Retina (tissue), 1 donor: ENCODE measurements at places on chromosomes 13 and 19.

GRCh38 chr13:99316657-99317256 is 9.6 kb upstream of the GPR183 start:
- no peak for DNase-seq

- no peak for DNase-seq
Measured at GRCh38 chr13:91537376-91537775, 139.0 kb downstream of the GPC5 start.

DNA sequence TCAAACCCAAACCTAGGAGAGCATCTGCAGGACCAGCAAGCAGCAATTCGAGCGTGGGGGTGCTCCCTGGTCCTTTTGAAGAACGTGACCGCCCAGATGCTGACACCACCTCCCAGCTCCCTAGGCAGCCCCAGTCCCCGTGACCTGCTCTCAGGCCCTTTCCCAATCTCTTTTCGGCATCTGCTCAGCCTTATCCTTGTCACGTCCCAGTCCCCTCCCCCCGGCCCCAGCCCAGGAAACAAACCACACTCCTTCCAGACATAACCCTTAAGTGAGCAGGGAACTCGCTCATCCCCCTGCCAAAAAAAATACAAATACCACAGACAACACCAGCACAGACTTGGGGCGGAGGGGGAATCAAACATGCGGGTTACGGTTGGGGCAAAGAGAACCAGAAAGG is 3.3 kb downstream of the MLLT1 start:
- no peak for DNase-seq

GRCh38 chr13:30186634-30187415 is 120.5 kb downstream of the KATNAL1 start:
- no peak for DNase-seq

- no peak for DNase-seq
Measured at GRCh38 chr13:35349673-35350278, 126.7 kb downstream of the MAB21L1 start.

GRCh38 chr13:21538753-21539152 is 65.2 kb downstream of the MICU2 start:
- DNase-seq: no peak

GRCh38 chr19:4345342-4346019 is 2.1 kb downstream of the MPND start:
- no peak for DNase-seq

GRCh38 chr13:28467034-28467433 is 27.9 kb downstream of the FLT1 start:
- DNase-seq: no peak

DNA sequence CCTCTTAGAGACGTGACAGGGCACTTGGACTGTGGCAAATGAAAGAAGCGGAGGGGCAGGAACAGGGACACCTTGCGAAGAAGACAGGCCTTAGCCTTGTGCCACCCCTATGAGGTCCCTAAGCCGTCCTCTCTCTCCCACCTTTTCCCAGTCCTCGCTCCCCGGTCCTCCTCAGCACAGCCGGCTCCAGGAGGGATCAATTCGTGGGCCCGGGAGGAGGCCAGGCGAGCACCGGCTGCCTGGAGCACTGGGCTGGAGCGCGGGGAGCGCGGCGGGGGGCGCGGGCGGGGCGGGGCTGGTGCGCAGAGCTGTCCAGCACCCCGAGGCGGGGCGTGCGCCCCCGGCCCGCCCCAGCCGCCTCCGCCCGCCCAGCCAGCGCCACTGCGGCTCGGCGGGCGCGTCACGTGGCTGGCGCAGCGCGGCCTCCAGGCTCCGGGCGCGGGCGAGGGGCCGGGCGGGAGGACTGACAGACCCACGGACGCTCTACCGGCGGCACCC is at the start of gene LRP3:
Gene LRP3 (plus strand): TSS at position 466 of the 498 bp plus-strand sequence. CDS start 456 bp downstream, outside the sequence.
- peak; percentile 70 for DNase-seq

- DNase-seq: peak; percentile 77
Measured at GRCh38 chr19:21586311-21587116, 81.1 kb downstream of the ZNF429 start.

DNA sequence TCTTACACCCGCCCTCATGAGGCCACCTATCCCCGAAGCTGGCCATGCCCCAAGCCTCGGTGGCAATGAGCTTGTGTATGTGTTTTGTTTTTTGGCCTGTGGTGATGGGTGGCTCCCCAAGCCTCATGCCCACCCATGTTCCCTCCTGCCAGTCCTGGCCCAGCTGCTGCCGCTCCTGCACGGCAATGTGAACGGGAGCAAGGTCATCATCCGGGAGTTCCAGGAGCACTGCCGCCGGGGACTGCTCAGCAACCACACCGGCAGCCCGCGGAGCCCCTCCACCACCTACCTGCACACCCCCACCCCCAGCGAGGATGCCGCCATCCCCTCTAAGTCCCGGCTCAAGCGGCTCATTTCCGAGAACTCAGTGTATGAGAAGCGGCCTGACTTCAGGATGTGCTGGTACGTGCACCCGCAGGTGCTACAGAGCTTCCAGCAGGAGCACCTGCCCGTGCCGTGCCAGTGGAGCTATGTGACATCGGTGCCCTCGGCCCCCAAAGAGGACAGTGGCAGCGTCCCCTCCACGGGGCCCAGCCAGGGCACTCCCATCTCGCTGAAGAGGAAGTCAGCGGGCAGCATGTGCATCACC is 24.6 kb downstream of the UBXN6 start:
- DNase-seq: no peak

DNA sequence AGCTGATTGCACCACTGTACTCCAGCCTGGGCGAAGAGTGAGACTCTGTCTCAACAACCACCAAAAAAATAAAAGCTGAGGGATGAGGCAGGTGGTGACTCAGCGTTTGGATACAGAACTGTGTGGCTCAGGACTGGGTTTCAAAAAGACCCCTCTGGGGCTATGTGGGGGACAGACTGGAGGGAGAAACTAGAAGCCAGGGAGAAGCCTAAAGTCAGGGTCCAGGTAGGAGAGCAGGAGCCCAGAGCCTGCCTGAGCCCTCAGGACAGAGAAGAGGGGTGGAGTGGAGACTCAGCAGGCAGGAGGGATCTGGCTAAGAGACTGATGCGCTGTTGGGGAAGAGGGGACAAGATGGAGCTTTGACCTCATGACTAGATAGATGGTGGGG is 1.8 kb upstream of the CD37 start:
- DNase-seq: no peak

- no peak for DNase-seq
Measured at GRCh38 chr13:97928301-97928700, 25.2 kb upstream of the IPO5 start.

GRCh38 chr19:35095667-35096368 is 19.8 kb upstream of the FXYD3 start:
- DNase-seq: no peak

DNA sequence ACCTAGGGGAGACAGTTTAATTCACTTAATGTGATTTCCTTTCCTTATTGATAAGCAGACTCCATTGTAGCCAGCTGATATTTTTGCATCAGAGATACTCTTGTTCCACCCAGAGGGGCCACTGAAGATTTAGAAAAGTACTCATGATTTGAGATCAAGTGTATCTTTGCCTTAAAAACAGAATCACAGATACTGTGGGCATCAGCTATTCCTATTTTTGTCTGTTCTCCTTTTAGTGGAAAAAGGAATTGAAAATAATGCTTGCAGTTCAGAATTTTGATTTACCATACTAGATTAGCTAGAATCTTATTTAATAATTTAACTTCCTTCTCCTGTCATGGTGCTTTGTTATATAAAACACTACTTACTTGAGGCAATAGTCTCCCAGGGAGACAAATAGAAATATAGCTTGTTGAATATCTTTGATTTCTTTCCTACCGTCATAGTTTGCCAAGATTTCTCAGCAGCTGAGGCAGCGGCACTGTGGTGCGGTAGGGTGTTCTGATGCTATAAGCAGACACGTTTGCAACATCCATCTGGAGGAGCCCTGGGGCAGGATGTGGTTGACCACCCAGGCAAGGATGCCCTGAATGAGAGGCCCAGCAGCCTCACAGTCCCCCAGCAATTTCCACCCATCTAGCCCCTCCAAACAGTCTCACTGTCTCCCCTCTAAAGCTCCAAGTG is 47.0 kb upstream of the RAP2A start:
- no peak for DNase-seq

DNA sequence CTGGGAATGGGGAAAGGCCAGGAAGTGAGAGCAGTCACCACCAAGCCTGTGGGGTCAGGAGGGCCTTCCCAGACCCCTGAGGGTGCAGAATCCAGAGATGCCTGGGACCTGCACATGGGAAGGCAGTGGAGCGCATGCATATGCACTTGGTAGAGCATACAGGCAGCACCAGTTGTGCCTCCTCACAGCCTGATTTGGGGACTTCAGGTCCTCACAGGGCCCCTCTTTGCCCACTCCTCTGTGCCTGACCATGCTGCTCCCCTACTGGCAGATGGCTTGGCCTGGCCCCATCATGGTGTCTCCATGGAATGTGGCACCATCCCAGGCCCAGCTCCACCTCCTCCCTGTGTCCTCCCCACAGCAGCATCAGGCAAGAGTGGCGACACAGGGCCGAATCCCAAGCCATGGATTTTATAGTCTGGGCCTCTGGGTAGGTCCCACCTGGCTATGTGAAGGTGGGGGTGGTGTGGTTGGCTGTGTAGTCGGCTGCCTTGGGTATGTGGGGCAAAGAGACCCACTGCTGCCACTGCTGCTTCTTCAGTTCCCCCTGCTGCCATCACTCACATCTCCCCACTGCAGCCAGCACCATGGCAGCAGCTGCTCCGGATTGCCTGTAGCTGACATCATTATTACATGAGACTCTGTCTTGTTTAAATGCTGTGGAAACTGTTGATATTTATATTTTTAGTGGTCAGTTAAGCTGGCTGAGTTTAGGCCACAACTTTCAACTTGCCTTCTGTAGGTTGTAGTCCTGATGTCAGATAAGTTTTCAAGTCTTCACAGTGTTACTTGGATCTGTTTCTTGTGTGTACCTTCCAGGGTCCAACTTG is 247.0 kb downstream of the GPC6 start:
- no peak for DNase-seq

- no peak for DNase-seq
Measured at GRCh38 chr19:13302526-13303270, 152.5 kb downstream of the IER2 start.

- peak; percentile 33 for DNase-seq
Measured at GRCh38 chr19:39765091-39766076, 13.3 kb upstream of the LEUTX start.
